LoVo (cell line): ENCODE measurements at places on chromosomes 3 and 15.

DNA sequence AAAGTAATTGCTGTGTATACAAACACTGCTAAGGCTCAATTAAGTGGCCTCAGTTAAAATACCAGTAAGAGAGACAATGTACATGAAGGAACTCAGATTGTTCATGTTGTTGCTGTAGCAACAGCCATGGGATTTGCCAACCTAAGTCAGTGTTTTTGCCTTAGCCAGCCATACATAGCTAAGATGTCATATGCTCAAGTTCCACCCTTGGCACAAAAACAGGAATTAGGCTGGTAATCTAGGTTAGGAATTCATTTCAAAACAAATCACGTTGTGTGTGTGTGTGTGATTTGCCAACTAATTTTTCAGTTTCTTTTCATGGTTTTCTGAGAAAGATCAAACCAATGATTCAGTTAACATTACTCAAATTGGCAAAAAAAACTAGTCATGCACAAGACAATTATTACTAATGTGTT lies 143.7 kb upstream of the KCNMB2 start:
- DNase-seq: no peak

DNA sequence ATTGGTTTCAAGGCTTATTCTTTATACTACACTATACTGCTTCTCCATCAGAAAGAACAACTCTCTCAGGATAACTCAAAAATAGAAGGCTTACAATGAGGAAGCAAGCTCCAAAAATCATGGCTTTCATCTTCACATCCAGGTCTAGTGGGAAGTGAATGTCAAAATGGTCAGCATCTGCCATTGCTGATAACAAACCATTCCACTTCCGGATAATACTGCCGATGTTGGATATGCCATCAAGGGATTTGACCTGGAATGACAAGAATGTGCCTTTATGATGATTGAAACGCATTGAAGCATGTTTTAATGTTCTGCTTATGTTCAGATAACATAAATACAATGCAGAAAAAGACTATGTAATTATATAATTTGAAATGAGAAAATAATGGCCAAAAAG lies 34.0 kb upstream of the PLOD2 start:
- DNase-seq: no peak

DNA sequence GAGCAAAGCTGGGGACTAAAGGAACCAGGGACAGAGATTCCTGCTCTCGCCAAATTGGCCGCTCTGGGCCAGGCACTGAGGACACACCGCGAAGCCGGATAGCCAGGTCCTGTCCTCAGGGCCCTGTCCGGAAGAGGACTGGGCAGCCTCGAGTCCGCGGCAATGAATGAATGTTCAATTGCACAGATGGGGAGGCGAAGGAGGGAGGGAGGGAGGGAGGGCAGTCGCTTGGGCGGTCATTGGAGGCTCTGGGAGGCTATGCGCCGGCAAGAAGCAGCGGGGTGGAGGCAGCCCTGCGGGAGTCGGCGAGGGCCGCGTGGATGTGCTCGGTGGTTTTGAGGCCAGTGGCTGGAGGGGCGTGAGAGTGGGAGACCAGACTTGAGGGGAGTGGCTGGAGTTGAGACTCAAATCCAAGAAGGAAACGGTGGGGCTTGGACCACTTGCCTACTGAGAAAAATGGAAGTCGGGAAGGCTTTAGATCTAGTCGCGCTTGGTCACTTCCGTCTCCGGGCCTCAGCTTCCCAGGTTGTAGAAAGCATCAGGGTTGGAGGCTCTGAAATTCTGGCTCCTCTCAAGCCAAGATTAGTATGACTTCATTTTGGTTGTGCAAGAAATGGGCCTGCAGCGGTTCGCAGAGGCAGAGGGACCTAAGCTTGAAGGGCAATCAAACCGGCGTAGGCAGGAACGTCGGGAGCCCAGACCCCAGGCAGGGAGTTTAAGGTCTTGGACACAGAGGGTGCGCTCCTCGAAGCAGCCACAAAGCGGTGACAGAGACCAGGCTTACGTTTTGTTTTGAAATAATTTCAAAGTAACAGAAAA lies 21.1 kb upstream of the PLXND1 start:
- peak; percentile 76 for DNase-seq

DNA sequence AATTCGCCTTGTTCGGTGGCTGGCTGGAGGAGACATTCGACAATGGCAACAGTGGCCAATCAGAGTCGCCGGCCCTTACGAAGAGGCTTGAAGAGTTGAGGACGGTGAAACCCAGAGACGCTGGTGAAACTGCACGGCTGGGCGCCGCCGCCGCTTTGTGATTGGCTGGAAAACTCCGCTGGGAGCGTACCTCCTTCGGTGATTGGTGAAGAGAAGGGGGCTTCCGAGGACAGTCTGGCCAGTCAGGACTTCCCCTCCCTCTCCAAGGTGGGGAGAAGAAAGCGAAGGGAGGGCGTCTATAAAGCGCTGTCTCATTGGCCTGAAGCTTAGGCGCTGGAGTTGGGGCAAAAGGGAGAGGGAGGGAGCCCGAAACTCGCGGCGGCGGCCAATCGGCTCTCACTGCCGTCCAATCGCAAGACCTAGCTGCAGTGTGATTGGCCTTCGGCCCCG lies 554 bp upstream of the GSK3B start:
- peak; percentile 98 for DNase-seq

GRCh38 chr15:40439960-40440742 lies 602 bp upstream of the BAHD1 start:
- peak; percentile 18 for DNase-seq
